ENCODE measurements at places on chromosomes 11 and 22. TPM values are rescaled to one million over a fixed set of nuclear protein-coding genes. Genes with fewer than 3 reads are reported as not detected.

Gene CATSPERZ
- 0.78 TPM for polyA plus RNA-seq

Gene CCDC157
- 3.2 TPM for polyA plus RNA-seq

Gene SCGB2A2
- 38.8 TPM for polyA plus RNA-seq

Gene ROM1
- 7.6 TPM for polyA plus RNA-seq

DNA sequence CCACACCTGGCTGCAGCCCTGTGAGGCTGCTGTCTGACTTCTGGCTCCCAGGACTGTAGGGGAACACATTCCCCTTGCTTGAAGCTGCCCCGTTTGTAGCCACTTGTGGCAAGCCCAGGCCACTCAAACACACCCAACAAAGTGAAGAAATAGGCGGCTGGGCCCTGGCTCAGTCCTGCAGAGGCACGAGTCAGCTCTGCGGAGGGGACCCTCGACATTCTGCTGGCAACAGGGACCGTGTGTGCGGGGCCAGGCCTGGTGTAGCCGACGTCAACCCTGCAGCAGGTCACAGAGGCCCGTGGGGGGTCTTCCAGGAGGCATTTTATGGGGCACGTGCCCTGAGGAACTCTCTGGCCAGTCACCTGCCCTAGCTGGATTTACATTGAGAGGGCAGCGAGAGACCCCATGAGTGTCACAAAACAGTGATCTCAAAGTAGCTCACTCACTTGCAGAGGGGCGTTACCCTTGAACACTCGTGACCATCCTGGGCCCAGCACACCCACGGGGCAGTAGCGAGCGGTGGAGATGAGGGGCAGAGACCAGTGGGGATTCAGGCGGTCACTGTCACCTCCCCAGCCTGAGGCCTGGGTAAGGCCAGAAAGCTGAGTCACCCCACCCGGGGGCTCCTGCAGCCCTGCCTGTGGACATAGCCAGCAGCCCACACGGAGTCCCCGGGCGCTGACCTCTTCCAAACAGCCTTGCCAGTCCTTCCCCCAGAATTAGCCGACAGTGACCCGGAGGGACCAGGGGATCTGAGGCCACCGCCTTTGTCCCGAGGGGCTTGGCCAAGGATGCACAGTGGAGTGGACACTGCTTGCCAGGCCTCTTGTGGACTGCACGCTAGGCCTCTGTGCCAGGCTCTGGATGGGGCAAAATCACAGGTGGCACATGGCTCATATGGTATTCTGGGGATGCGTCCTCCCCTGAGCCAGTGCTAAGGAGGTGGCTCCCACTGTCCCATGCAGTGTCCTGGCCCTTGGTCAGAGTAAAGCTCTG is 139.5 kb downstream of the CTTN start:
- H3K27me3 ChIP-seq = no peaks in the 10 kb centered on the region
- H3K4me1 ChIP-seq = no peaks in the 10 kb centered on the region
- no peak overlapping the region for H3K4me3 ChIP-seq
- no peaks in the 10 kb centered on the region for H3K36me3 ChIP-seq

DNA sequence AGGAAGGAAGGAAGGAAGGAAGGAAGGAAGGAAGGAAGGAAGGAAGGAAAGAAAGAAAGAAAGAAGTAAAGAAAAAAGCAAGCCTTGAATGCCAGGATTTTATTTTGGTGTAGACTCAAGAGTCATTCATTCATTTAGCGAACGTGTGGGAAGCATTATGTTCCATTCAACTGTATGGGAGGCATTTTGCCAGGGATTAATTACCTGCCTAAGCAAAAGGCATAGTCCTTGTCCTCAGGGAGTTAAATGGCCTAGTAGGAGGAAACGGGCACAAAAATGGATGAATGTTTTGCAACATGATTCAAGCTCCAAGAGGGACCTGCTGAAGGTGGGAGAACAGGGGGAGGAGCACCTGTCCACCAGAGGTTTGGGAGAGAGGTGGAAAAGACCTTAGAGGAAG is 16.2 kb upstream of the ZNRF3 start:
- H3K4me1 ChIP-seq = no peaks in the 10 kb centered on the region
- no peaks in the 10 kb centered on the region for H3K27me3 ChIP-seq
- no peak for DNase-seq
- H3K4me3 ChIP-seq = no peak overlapping the region

GRCh38 chr11:115477410-115477809 is 26.8 kb downstream of the CADM1 start:
- no peaks in the 10 kb centered on the region for H3K4me1 ChIP-seq
- no peak overlapping the region for H3K27ac ChIP-seq
- H3K27me3 ChIP-seq = no peaks in the 10 kb centered on the region
- no peak for DNase-seq

GRCh38 chr11:1736447-1736992 is 13.9 kb downstream of the IFITM10 start:
- DNase-seq = no peak
- no peak overlapping the region for H3K27ac ChIP-seq
- H3K4me3 ChIP-seq = no peak overlapping the region
- peaks cover 21% of the 10 kb centered on the region for H3K4me1 ChIP-seq

- no peak overlapping the region for H3K27ac ChIP-seq
- H3K4me3 ChIP-seq = no peak overlapping the region
- H3K27me3 ChIP-seq = no peaks in the 10 kb centered on the region
- H3K36me3 ChIP-seq = no peaks in the 10 kb centered on the region
Measured at GRCh38 chr11:35016916-35017315, 100.5 kb downstream of the PDHX start.

- no peak overlapping the region for H3K4me3 ChIP-seq
- no peak overlapping the region for H3K27ac ChIP-seq
- no peaks in the 10 kb centered on the region for H3K4me1 ChIP-seq
Measured at GRCh38 chr11:1057806-1058205, 16.9 kb upstream of the MUC2 start.

DNA sequence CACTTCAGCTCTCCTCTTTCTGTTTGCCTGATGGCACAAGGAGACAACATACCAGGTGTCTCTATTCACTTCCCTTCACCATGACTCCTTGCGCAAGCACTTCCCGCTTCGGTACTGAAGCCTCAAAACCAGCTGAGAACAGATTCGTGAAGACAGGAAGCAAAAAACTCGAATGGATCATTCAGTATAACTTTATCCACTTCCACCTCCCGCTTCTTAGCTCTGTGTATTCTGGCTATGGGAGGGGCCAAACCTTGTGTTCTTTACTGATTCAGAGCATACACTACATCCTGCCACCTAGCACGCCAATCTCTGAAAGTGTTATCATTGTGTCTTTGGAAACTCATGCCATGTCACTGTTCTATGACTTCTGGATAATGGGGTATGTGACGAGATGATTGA is 62.2 kb upstream of the ADA2 start:
- H3K4me1 ChIP-seq = peaks cover 15% of the 10 kb centered on the region
- no peaks in the 10 kb centered on the region for H3K27me3 ChIP-seq
- H3K27ac ChIP-seq = peak overlapping the region; percentile 19
- no peaks in the 10 kb centered on the region for H3K36me3 ChIP-seq
- no peak overlapping the region for H3K4me3 ChIP-seq

- no peak overlapping the region for H3K4me3 ChIP-seq
- no peak overlapping the region for H3K27ac ChIP-seq
- no peaks in the 10 kb centered on the region for H3K4me1 ChIP-seq
- H3K36me3 ChIP-seq = no peaks in the 10 kb centered on the region
- no peak for DNase-seq
Measured at GRCh38 chr11:46888636-46889035, 29.7 kb downstream of the LRP4 start.

GRCh38 chr22:29302681-29303465 is 3.6 kb upstream of the GAS2L1 start:
- H3K27me3 ChIP-seq = peaks cover 18% of the 10 kb centered on the region
- no peak overlapping the region for H3K27ac ChIP-seq
- no peaks in the 10 kb centered on the region for H3K4me1 ChIP-seq
- no peak overlapping the region for H3K4me3 ChIP-seq
- DNase-seq = no peak
- peaks cover 35% of the 10 kb centered on the region for H3K36me3 ChIP-seq

DNA sequence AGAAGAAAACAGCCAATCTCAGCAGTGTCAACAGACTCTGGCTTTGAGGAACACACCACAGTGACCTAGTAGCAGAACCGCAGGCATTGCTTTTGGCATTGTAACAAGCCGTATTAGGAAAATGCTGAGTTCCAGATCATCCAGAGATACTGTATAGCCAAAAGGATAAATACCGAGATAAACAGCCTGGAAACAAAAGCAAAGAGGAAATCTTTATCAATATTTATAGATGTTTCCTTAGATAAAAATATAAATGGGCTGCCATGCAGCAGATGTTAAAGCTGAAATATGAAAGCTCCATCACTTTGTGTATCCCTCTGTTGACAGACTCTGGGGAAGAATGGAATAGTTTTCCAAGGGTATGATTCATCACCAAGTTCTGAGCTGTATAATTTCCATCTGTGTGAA is 98.9 kb upstream of the TP53AIP1 start:
- H3K4me3 ChIP-seq = no peak overlapping the region
- H3K27me3 ChIP-seq = no peaks in the 10 kb centered on the region
- DNase-seq = no peak
- no peak overlapping the region for H3K27ac ChIP-seq

DNA sequence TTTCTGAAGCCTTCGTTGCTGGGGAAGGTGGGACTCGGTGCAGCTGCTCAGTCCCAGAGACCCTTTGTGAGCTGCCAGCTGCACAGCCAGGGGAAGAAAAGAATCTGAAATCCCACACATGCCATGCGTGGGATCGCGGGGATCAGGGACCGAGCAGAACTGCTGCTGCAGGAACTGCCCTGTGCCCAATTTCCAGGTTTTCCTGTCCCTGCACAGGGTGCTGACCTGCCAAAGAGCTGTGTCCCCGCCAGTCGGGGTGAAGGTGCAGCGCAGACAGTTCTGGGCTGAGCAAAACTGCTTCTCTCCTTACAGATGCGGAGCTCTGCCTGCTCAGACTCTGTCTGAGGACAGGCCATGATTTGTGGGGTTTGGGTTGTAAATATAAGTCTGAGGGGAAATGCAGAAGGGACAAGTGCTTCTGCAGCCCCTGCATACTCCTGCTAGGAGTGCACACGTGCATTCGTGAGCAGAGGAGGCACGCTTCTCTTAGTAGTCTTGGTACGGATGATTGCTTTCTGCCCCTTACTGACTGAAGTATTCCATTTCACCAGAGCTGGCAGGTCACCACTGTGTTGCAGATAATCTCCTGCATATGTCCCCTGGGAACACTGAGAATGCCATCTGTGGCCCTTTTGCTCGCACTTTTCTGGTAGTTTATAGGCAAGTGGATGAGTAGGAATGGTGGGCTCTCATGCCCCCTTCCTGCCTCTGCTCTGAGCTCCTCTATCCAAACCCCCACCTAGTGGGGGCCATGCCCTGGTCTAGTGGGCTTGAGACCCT is 141.4 kb downstream of the PARVA start:
- H3K36me3 ChIP-seq = no peaks in the 10 kb centered on the region
- no peaks in the 10 kb centered on the region for H3K27me3 ChIP-seq
- no peaks in the 10 kb centered on the region for H3K4me1 ChIP-seq
- DNase-seq = no peak
- H3K4me3 ChIP-seq = no peak overlapping the region
- no peak overlapping the region for H3K27ac ChIP-seq

DNA sequence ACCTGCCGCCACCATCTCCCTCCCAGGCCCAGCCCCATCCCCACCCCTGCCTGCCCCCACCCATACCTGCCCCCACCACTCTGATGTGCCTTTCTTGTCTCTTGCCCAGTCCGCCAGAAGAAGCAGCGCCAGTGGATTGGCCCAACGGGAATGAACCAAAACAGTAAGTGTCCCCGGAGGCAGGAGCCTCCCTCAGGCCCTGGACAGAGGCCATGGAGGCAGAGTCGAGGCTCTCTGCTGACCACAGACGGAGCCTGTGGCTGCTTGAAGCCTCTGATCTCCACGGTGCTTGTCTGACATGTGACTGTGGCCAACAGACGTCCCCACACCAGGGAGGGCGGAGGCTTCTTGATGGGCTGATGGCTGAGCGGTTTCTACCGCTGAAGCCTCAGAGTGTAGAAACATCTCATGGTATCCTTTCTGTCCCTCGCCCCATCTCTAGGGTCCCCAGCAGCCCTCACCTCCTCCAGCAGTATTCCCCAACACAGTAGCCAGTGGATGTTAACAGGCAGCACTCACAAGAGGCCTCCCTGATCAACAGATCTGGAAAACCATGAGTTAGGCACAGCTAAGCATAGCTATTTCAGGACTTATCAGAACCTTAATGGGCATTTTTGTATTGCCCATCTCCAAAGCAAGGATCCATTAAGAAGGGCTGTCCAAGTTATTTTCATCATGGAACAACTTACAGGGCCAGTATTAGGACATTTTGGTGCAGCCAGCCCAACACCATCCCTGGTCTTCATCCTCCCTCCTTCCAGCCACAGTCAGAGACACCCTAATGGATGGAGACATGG is 21.7 kb downstream of the CD5 start:
- no peaks in the 10 kb centered on the region for H3K27me3 ChIP-seq
- no peak overlapping the region for H3K27ac ChIP-seq
- no peak overlapping the region for H3K4me3 ChIP-seq
- no peak for DNase-seq
- H3K36me3 ChIP-seq = peaks cover 73% of the 10 kb centered on the region
- peaks cover 23% of the 10 kb centered on the region for H3K4me1 ChIP-seq

GRCh38 chr22:46220921-46221320 is 29.2 kb downstream of the CDPF1 start:
- H3K36me3 ChIP-seq = peaks cover 4% of the 10 kb centered on the region
- H3K4me1 ChIP-seq = peaks cover 8% of the 10 kb centered on the region
- no peak overlapping the region for H3K4me3 ChIP-seq
- H3K27ac ChIP-seq = no peak overlapping the region
- H3K27me3 ChIP-seq = no peaks in the 10 kb centered on the region

- no peaks in the 10 kb centered on the region for H3K4me1 ChIP-seq
- no peak overlapping the region for H3K4me3 ChIP-seq
- no peak for DNase-seq
- no peaks in the 10 kb centered on the region for H3K27me3 ChIP-seq
- no peaks in the 10 kb centered on the region for H3K36me3 ChIP-seq
- H3K27ac ChIP-seq = no peak overlapping the region
Measured at GRCh38 chr22:33971561-33971961, 51.3 kb upstream of the LARGE1 start.

DNA sequence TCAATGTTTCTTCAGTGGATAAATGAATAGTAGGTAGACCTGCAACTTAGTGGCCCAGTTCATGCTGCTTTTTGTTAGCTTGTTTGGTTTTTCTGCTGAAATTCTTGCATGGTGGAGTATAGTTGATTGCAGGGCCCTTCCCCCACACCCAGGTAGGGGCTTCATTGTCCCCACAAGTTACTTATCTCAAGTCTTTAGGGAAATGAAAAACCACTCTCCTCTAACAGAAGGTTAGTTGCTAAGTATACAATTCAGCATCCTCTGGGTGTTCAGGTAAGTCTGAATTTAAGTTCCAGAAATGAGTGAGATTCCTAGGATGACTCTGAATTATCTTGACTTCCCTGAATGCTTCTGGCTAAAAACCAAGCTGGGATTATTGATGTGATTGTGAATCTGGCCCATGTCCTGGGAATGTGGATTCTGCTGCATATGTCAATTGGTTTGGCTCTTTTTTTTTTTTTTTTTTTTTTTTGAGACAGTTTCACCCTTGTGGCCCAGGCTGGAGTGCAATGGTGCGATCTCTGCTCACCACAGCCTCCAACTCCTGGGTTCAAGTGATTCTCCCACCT is 40.3 kb downstream of the BCL2L13 start:
- H3K4me3 ChIP-seq = no peak overlapping the region
- no peaks in the 10 kb centered on the region for H3K36me3 ChIP-seq
- DNase-seq = no peak
- no peaks in the 10 kb centered on the region for H3K27me3 ChIP-seq
- no peak overlapping the region for H3K27ac ChIP-seq
